ENCODE measurements at places on chromosomes 1 and 21.
A peak's percentile ranks its signal among the peaks of the same experiment; 100 is the strongest.

DNA sequence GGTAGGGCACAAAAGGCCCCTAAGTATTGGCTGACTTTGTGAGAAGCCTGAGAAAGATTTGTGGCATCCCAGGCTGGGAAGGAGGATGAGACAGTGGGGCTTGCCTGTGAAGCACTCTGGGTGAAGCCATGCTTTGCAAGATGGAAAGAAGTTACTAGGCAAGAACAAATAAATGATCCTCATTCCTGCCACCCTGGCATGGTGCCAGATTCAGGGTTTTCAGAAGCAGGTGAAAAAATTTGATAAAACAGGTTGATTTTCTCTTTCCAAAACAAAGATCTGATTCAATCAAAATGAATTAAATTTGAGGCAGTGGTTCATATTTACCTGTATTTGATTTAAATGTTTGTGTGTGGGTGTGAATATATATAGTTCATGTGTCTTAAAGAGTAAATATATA, 386.9 kb upstream of the PROX1 start:
- DNase-seq = no peak

GRCh38 chr1:224541901-224542630, 74.1 kb upstream of the CNIH3 start:
- no peak for DNase-seq

GRCh38 chr1:167118188-167118587, 24.3 kb downstream of the STYXL2 start:
- DNase-seq = no peak

- DNase-seq = no peak
Observed at GRCh38 chr1:112536561-112536960, 27.8 kb downstream of the WNT2B start.

DNA sequence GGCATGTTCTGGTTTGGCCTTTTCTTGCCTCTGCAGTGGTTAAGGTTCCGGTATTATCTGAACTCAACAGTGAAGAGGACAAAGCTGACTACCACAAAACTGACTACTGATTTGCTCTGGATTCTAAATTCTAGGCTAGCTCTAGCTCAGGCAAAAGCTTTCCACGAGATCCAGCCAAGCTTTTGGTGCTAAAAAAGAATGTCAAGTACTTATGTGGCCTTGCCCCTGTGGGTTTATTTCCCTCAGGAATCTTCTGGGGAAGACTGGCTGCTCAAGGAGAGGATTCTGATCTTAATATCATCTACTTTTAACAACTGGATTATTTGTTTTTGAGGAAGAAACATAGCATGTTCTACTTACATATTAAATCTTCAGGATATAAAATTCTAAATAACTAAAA, 26.1 kb upstream of the MTMR11 start:
- no peak for DNase-seq

- DNase-seq = no peak
Observed at GRCh38 chr1:111441573-111442192, 7.4 kb downstream of the WDR77 start.

- DNase-seq = no peak
Observed at GRCh38 chr1:64323054-64323453, 119.6 kb downstream of the UBE2U start.

- DNase-seq = no peak
Observed at GRCh38 chr1:116586741-116587143, 15.9 kb upstream of the CD58 start.

GRCh38 chr1:29856340-29857114, 620.2 kb downstream of the PTPRU start:
- DNase-seq = no peak

- DNase-seq = no peak
Observed at GRCh38 chr1:203764105-203765028, 616 bp upstream of the LAX1 start.

DNA sequence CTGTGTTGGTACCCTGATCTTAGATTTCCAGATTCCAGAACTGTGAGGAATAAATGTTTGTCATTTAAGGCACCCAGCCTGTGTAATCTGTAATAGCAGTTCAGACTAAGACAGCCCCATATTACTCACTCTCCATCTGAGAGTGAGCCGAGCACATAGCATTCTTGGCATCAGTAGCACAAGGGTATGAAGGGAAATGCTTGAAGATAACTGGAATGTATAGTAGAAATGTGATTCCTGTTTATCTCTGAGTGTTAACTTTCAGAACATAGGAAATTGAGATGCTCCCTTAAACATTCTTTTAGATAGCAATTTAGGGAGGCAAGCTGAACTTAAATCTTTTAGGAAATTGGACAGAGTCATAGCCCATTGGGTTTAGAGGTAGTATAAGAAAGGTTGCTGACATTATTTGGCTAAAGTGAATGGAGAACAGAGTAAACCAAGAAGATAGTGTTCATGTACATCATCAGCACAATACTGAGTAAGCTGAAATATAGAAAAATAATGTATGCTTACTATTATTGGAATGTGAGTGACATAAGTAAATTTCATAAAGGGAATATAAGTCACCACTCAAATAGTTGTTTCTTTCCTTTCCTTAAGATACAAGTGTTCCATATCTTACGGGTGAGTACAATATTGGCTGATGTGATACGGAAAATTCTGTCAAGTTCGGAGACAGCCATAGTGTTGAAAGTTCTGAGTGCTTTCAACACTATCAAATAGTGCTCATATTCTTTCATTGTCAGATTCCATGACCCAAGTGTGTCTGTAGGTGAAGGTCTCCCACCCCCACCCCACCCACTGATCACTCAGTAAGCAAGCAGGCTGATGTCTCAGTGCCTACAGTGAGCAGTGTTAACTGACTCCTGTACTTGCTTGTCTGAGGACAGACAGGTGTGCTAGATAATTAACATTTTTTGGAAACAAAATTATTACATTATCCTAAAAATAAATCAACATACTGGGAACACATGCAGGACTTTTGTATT, 73.7 kb downstream of the LRRC8D start:
- DNase-seq = peak; percentile 71

- no peak for DNase-seq
Observed at GRCh38 chr1:18938707-18939070, 17.8 kb downstream of the IFFO2 start.

- no peak for DNase-seq
Observed at GRCh38 chr1:220301630-220302029, 29.4 kb upstream of the RAB3GAP2 start.

DNA sequence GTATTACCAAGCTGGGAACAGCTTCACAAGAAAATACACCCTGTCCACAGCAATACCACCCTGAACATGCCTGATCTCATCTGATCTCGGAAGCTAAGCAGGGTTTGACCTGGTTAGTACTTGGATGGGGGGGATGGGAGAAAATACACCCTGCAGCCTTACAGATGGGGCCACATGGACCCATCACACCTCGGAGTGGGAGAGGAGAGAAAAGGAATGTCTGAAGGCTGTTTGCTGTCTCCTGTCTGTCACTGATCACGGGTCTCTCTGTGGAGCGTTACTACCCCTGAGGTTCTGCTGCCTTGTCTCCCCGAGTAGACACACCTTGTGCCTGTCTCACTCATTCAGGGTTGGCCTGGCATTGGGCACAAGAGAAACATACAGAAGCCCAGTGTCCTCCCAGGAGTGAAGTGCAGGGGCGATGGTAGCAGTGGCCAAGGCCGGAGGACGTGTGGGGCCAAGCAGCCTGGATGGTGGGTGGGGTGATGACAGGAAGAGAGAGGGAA, 48.0 kb downstream of the TEX35 start:
- DNase-seq = no peak

- no peak for DNase-seq
Observed at GRCh38 chr1:28668956-28669723, 556 bp downstream of the GMEB1 start.

GRCh38 chr1:20199840-20200239, 13.5 kb upstream of the PLA2G2C start:
- DNase-seq = no peak

DNA sequence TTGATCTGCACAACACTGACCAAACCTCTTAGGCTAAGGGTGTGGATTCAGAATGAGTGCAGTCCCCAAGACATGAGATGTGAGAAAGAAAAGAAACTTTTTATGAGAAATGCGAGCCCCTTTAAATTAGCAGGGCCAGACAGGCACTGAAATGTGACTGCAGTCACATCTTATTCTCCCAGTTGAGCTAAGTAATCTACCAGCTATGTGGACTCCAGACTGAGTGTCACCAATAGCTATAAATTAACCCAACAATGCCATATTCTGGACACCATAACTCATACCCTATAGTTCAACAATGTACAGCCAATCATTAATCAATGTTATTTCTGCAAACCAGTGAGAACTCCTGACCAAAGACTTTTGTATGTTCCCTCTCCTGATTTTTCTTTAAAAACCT, 153.2 kb downstream of the COQ8A start:
- no peak for DNase-seq

GRCh38 chr21:39103689-39104088, 79.6 kb downstream of the PSMG1 start:
- no peak for DNase-seq

DNA sequence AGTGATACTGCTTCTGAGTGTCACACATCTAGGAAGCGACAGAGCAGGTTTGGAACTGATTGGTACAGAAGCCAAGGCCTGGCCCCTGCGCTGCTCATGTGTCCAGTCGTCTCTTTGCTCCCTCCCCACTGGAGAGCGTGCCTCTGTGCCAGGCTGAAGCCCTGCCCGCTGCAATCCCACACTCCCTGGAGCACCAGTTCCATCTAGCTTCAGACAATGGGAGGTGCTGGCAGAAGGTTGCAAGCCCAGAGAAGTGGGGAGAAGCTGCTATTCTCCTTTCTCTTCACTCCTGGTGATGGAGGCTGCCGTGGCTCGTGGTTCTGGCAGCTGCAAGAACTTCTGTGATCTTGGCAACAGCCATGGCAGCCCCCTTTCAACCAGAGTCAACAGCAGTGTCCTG, 250.9 kb downstream of the MATN1 start:
- DNase-seq = no peak

DNA sequence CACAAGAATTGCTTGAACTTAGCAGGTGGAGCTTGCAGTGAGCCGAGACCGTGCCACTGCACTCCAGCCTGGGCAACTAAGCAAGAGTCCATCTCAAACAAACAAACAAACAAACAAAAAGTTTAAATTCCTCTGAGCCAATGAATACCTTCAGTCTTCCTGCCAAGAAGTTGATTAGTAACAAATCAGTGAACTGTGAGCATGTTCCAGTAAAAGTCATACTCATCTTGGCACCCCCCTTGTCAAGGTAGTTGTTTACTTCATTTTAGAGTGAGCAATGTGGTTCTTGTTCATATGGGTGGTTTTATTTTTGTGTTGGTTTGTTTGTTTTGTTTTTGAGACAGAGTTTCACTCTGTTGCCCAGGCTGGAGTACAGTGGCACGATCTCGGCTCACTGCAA, 18.0 kb upstream of the SLC2A7 start:
- DNase-seq = no peak

DNA sequence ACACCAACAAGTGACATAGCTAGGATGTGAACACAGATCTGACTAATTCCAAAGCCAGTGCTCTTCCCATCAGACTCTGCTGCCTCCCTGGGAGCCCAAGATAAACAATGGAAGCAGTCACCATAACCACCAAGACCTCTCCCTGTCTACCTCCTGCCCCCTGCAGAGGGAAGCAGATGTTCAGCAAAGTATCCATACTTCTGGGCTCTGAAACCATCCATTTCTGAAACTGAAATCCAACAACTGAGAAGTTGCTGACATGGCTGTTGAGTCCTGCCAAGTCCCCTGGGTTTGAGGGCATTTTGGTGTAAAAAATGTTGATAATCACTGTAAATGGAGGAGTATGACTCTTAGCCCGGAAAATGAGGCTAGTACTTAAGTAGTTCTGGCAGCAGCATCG, 102.1 kb downstream of the TYW3 start:
- peak; percentile 34 for DNase-seq

DNA sequence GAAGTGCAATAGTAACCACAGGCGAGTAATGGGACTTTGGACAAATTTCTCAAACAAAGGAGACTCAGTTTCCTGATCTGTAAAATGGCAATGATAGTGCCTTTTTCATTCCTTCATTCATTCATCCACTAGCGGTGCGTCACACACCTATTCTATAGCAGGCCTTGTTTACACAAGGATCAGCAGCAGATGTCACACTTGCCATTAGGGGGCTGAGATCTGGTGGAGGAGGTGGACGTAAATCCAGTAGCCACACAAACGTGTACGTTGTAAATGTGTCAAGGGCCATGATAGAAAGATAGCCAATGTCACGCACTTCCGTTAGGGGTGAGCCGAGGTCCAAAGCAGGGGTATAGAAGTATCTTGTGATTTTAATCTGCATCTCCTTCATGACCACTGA, 34.2 kb downstream of the SERINC2 start:
- DNase-seq = no peak

DNA sequence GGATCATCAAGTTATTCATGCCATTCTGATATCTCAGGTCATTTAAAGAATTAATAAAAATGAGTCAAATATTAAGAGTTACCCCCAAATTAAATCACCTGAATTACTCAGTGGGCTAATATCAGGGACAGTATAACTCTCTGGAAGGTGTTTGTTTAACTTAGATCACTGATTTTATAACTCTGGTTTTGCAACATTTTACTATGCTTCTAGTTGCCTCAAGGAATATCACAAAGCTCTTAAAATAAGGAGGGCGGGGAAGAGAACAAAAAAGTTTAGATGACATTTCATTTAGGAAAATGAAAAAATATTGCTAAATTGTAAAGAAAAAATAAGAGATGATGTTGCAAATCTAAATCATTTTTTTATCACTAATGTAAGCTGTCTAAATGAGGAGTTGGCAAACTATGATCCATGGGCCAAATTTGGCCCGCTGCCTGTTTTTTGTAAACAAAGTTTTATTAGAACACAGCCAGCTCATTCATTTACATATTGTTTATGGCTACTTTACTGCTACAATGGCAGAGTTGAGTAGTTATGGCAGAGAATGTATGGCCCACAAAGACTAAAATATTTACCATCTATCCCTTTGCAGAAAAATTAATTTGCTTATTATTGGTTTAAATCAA, 31.9 kb upstream of the SLC19A2 start:
- no peak for DNase-seq

DNA sequence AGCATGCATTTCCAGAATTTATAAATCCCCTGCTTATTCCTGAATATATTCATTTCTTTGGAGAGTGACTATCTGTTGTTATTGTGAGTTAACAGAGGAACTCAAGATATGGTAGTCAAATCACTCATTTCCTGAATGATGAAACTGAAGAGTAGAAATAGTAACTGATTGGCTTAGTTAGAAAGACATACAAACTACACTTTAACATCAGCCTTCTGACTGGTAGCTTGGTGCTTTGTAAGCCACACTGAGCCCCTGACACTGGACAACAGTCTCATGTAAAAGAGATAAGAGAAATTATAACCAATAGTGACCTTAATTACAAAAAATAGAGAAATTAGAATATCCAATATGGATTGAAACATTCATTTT, 4.8 kb downstream of the GBP7 start:
- no peak for DNase-seq

- DNase-seq = no peak
Observed at GRCh38 chr1:54506594-54506993, 41.4 kb upstream of the ACOT11 start.

Measured in AG04450 (cell line).